ENCODE measurements at places on chromosomes 4 and X.

DNA sequence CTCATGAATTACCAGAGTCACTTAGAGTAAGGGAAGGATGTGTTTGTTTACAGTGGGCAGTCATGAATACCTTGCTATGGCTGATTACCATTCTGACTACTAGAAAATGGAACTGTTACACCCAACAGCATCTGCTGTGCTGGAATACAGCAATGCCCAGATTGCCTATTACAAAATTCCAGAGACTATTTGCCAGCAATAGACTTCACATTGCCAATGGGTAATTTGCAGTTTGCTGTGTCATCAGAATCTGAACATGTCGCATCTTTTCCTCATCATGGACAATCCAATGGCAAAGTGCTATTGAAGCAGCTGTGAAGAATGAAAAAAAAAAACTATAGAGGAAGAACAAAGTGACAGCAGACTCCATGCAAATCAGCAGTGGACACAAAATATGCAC lies 356.6 kb downstream of the CXXC4 start:
- no peak for DNase-seq

- DNase-seq: no peak
Observed at GRCh38 chr4:52588771-52589591, 70.1 kb downstream of the USP46 start.

GRCh38 chrX:40253771-40254170 lies 156.0 kb upstream of the BCOR start:
- no peak for DNase-seq

DNA sequence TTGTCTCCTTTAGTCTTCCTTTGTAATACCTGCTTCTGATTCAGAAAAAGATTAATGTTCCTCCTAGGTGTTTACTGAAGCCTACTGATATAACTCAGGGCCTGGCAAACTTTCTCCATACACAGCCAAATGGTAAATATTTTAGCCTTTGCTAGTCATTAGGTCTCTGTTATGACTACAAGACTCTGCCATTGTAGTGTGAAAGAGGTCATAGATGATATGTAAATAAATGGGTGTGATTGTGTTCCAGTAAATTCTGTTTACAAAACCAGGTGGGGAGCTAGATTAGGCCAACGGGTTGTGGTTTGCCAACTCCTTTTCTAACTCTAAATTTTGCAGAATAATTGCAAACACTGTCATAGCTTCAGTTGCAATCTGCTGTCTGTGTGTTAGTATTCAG lies 568.1 kb upstream of the GNPDA2 start:
- no peak for DNase-seq

- DNase-seq: no peak
Observed at GRCh38 chrX:48961585-48962091, 4.2 kb upstream of the OTUD5 start.
